HuH-7 (cell line): ENCODE measurements at places on chromosomes 16 and 17.
A peak's percentile ranks its signal among the peaks of the same experiment; 100 is the strongest.

- DNase-seq = no peak
Measured at GRCh38 chr16:3562914-3563480, 14.2 kb downstream of the NLRC3 start.

GRCh38 chr17:2017274-2017941 lies 7.7 kb downstream of the RTN4RL1 start:
- no peak for DNase-seq

- DNase-seq = no peak
Measured at GRCh38 chr17:45149669-45150664, 1.7 kb downstream of the HEXIM1 start.

GRCh38 chr16:2486645-2487516 lies 12.0 kb downstream of the TBC1D24 start:
- no peak for DNase-seq

- DNase-seq = no peak
Measured at GRCh38 chr16:30115238-30115637, 1.9 kb upstream of the GDPD3 start.

DNA sequence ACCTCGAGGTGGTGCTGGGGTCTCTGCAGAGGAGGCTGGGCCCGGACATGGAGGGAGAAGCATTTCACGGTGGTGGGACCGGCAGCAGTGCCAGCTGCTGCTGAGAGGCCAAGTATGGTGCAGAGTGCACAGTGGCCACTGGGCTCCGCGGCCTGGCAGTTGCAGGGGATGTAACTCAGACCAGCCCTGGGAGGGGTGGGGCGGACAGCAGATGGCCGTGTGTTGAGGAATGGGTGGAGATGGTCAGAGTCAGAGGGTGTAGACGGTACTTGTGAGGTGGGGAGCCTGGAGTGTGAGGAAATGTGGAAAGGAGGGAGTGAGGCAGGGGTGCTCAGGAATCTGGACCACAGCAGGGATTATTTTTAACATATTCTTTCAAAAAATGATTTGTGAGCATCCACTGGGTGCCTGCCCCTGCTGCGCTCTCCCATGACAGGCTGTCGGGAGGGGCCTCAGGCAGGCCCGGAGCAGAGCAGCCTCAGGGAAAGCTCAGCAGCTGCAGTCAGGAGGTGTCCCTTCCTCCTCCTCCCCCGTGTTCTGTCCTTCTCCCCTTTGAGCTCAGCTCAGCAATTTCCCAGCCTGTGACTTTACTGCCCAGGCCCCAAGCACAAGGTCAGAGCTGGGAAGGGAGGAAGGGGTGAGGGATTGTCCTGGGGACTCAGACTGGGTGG lies 113.1 kb downstream of the RAP1GAP2 start:
- DNase-seq = no peak

GRCh38 chr16:49414671-49415070 lies 41.1 kb downstream of the C16orf78 start:
- DNase-seq = no peak

GRCh38 chr17:49589577-49589927 lies 13.9 kb downstream of the NXPH3 start:
- DNase-seq = no peak

DNA sequence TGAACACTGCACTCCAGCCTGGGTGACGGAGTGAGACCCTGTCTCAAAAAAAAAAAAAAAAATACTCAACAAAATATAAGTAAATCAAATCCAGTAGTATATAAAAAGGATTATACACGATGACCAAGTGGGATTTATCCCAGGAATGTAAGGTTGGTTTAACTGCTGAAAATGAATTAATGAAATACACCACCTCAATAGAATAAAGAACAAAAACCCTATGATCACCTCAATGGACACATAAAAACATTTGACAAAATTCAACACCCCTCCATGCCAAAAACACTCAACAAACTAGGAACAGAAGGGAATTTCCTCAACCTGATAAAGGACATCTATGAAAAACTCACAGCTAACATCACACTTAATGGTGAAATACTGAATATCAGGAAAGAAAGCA lies 6.6 kb downstream of the MIS12 start:
- no peak for DNase-seq

DNA sequence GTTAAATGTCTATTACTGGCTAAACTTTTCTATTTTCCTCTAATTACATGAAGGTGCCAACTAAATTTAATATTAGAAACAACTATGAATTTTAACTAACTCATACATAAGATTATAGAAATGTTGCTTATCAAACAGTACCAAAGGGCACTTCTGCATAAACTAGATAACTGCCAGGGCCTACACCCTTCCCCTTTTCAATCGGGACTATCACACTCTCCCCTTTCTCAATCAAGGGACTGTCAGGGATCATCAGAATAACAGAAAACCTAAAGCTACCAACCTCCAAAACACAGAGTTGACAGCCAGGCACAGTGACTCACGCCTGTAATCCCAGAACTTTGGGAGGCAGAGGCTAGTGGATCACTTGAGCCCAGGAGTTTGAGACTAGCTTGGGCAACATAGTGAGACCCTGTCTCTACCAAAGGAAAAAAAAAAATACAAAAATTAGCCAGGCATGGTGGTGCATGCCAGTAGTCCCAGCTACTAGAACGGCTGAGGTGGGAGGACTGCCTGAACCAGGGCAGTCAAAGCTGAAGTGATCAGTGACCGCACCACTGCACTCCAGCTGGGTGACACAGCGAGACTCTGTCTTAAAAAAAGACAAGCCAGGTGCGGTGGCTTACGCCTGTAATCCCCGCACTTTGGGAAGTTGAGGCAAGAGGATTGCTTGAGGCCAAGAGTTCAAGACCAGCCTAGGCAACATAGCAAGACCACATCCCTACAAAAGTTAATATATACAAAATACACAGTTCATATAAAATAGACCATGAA lies 3.2 kb upstream of the PHLPP2 start:
- DNase-seq = no peak

DNA sequence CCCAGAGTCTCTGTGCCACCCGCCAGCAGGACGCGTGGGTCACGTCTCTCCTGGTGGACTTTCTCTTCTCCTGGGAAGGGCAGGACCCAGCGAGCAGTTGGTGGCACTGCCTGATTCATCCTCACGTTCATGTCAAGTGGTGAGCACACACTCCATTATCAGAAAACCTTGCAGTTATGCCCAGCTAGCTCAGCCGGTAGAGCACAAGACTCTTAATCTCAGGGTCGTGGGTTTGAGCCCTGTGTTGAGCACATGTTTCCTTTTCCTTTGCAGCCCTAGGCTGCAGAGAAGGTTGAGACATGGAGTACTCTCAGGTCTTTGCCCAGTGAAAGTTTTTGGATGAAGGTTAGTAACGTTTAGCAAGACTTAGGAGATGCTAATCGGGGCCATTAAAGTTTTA lies 8.0 kb downstream of the OR1F1 start:
- no peak for DNase-seq

- DNase-seq = no peak
Measured at GRCh38 chr17:35210741-35211140, 16.5 kb upstream of the SLC35G3 start.

DNA sequence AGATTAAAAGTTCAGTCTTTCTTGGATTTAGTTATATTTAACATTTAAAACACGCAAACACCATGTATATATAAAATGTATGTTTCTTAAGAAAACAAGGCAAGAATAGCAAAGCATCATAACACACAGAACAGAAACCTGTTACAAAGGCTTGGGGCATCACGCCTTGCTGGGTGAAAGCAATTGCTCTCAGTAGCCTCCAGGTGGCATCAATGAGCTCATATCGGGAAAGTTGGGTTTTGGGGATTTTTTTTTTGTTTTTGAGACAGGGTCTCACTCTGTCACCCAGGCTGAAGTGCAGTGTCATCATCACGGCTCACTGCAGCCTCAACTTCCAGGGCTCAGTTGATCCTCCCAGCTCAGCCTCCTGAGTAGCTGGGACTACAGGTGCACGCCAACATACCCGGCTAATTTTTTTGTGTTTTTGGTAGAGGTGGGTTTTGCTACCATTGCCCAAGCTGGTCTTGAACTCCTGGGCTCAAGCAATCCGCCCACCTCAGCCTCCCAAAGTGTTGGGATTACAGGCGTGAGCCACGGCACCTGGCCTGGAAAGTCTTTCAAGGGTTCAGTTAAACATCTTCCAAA lies 56.9 kb downstream of the CYB5D2 start:
- peak; percentile 69 for DNase-seq

DNA sequence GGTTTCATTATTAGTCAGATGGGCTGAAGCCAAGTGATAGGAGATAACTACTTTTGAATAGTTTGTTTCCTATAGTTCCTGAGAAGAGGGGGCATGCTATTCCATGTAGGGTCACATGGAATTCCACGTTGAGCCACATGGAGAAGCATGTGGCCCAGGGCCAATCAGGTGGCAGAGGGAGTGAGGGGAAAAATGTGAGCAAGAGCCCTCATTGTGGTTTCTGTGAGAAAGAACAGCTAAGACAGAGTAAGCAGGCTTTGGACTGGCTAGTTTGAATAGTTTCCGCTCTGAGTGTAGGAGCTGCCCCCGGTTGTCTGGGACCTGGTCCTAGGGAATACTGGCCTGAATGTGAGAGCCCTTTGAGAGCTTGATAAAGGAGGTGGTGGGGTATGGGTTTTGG lies 69.9 kb upstream of the CNTNAP4 start:
- DNase-seq = no peak

- DNase-seq = no peak
Measured at GRCh38 chr17:66957951-66958579, 6.4 kb upstream of the CACNG4 start.

- no peak for DNase-seq
Measured at GRCh38 chr16:24023621-24024020, 187.8 kb downstream of the PRKCB start.

DNA sequence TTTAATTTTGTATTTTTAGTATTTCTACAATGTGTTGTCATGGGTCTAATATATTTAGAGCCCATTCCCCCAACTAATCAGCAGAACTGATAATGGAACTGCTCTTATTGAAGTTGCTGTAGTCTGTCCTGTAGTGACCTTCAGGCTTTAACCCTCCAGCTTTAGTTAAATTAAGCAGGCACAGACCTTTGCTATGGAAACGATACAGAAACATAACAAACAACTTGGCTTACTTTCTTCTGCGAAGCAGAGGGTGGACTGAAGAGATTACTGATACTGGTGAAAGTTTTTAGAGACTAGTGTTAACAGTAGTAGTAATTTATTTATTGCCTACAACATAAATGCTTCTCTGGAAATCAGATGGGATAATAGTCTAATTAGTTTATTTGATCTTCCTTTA lies 61.4 kb downstream of the NFATC3 start:
- DNase-seq = no peak
